ENCODE measurements at places on chromosomes 11 and 22.

DNA sequence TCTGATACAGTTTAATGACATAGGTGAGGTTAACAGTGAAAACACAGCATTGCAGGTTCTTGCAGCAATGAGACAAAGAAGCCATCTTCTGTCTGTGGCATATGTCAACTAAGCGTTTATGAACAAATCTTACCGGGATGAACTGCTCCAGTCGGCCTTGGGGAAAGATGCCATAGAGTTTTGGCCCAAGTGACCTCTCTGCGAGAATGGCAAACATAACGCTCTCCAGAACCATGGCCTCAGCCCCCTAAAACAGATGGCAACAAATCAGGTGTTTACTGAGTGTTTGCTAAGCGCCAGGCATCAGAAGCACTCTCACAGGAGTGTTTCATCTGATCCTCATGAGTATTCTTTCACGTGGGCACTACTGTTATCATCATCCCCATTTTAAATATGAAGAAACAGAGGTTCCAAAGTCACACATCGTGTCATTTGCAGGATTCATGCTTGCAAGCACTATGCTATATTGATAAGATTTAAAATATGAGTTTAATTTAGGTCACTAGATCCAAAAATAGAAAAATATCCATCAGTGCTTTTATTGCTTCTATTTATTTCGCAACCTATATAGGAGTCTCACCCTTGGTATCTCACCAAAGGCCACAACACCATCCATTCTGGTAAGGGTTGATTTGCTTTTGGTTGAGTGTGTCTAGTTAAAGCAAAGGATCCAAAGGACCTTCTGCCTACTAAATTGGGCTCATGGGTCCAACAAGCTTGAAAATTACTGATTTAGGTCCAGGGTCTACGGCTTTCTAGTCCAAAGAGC is 35.9 kb downstream of the TCIRG1 start:
- no peak overlapping the region for H3K27ac ChIP-seq
- no peaks in the 10 kb centered on the region for H3K27me3 ChIP-seq
- no peak for DNase-seq
- no peak overlapping the region for H3K4me3 ChIP-seq
- H3K4me1 ChIP-seq = peaks cover 24% of the 10 kb centered on the region
- no peaks in the 10 kb centered on the region for H3K36me3 ChIP-seq

DNA sequence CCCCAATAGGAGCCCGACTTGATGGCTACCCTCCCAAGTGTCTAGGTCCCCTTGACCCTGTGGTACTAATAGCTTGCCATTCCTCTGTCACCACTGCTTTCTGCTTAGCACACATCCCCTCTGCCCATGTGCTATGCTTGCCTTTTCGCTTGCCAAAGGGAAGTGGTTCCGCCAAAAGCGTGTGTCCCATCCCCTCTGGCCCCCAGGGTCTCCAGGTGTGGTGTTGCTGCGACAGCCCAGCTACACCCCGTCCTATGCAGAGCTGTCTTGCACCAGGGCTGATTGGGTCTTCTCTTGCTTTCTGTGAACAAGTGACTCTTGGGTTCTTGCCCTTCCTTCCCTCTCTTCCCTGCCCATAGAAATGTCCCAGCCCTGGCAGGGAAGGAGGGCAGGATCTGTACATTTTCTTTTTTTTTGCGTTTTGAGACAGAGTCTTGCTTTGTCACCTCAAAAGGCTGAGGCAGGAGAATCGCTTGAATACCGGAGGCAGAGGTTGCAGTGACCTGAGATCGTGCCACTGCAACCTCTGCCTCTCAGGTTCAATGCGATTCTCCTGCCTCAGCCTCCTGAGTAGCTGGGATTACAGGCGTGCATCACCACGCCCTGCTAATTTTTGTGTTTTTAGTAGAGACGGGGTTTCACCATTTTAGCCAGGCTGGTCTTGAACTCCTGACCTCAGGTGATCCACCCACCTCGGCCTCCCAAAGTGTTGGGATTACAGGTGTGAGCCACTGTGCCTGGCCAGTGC is 3.9 kb downstream of the TANGO2 start:
- H3K4me1 ChIP-seq = peaks cover 26% of the 10 kb centered on the region
- no peaks in the 10 kb centered on the region for H3K27me3 ChIP-seq
- no peak for DNase-seq
- H3K27ac ChIP-seq = no peak overlapping the region

- H3K4me3 ChIP-seq = no peak overlapping the region
- H3K4me1 ChIP-seq = no peaks in the 10 kb centered on the region
- DNase-seq = no peak
- no peaks in the 10 kb centered on the region for H3K27me3 ChIP-seq
- no peaks in the 10 kb centered on the region for H3K36me3 ChIP-seq
- H3K27ac ChIP-seq = no peak overlapping the region
Observed at GRCh38 chr11:8249482-8249881, 14.2 kb downstream of the LMO1 start.

- no peak overlapping the region for H3K4me3 ChIP-seq
- H3K4me1 ChIP-seq = no peaks in the 10 kb centered on the region
- no peaks in the 10 kb centered on the region for H3K27me3 ChIP-seq
- H3K27ac ChIP-seq = no peak overlapping the region
Observed at GRCh38 chr11:27028561-27028965, 12.1 kb upstream of the BBOX1 start.

- DNase-seq = no peak
- H3K4me3 ChIP-seq = no peak overlapping the region
- peaks cover 7% of the 10 kb centered on the region for H3K36me3 ChIP-seq
- no peak overlapping the region for H3K27ac ChIP-seq
- H3K27me3 ChIP-seq = no peaks in the 10 kb centered on the region
- no peaks in the 10 kb centered on the region for H3K4me1 ChIP-seq
Observed at GRCh38 chr22:49774499-49775151, 53.0 kb downstream of the BRD1 start.

GRCh38 chr11:132114185-132114584 is 743.8 kb downstream of the NTM start:
- H3K4me3 ChIP-seq = no peak overlapping the region
- no peaks in the 10 kb centered on the region for H3K27me3 ChIP-seq
- no peak overlapping the region for H3K27ac ChIP-seq
- no peaks in the 10 kb centered on the region for H3K36me3 ChIP-seq

- no peak overlapping the region for H3K27ac ChIP-seq
- no peaks in the 10 kb centered on the region for H3K27me3 ChIP-seq
- no peaks in the 10 kb centered on the region for H3K4me1 ChIP-seq
- no peaks in the 10 kb centered on the region for H3K36me3 ChIP-seq
- no peak for DNase-seq
Observed at GRCh38 chr11:5967708-5968107, 586 bp downstream of the OR56A5 start.

DNA sequence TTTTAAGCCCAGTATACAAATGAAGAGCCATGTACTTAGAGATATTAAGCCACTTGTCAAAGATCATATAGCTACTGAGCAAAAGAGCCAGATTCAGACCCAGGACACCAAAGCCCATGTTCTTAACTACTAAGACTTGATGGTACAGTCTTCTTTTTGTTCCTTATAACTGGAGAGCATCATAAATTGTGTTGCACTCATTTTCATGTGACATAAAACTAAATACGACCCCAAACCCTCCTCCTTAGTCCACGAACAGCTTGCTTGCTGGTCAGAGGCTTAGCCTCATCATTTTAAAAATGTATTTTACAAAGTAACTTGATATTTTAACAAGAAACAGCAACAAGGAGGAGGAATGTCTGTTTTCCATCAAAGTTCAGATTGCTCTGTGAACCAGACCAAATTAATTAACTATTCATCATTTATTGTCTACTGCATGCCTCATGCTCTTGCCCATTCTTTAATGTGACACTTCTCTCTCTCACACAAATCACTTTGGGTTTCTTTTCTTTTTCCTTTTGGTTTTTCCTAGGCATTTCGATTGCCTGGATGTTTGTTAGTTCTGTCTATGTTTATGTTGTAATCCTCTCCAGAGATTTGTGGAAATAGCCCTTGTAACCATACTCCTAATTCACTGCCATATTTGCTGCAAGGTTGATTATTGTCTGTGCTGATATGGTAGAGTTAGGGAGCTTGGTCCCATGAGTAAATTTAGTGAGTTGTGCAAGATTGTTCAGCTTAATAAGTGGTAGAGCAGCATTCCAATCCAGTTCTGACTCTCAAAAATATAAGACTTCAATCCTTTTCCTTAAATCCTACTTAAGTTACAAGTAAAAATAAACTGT is 8.4 kb upstream of the ARHGAP20 start:
- no peaks in the 10 kb centered on the region for H3K36me3 ChIP-seq
- no peaks in the 10 kb centered on the region for H3K4me1 ChIP-seq
- H3K4me3 ChIP-seq = no peak overlapping the region
- no peak overlapping the region for H3K27ac ChIP-seq
- DNase-seq = no peak

DNA sequence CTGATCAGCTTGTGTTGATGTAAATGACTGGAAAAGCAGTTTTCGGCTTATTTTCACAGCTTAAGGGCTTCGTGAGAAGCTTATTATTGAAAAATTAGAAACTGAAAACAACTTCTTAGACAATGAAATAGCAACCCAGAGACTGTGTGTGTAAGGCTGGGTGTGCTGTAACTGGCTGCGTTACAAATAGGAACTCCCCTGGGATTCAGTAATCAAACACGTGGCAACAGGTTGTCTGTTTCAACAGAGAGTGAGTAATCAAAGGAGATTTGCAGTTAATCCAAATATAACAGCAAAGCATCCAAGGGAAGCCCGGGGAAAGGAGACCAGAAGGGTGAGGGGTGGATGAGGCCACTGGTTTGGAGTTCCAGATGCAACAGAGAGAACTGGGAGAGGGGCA is 19.2 kb downstream of the NTM start:
- H3K27ac ChIP-seq = no peak overlapping the region
- H3K36me3 ChIP-seq = no peaks in the 10 kb centered on the region
- H3K27me3 ChIP-seq = no peaks in the 10 kb centered on the region
- peaks cover 7% of the 10 kb centered on the region for H3K4me1 ChIP-seq

DNA sequence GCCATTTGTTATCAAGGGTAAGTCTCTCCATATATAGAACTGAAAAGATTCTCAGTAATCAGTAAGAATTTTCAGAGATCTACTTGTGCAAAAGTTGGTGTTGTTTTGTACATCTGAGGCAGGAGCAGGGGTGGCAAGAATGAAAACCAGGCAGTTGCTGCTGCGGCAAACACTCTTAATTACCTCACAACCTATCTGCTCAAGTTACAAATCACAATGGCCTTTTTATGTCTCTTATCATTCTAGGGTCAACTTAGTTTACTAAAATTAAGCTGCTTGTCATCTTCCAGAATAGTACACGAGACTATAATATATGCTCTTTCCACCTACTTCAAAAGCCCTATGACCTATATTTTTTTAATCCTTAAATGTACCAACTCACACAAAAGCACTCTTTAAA is 14.3 kb upstream of the FSHB start:
- no peaks in the 10 kb centered on the region for H3K36me3 ChIP-seq
- H3K27me3 ChIP-seq = no peaks in the 10 kb centered on the region
- H3K4me3 ChIP-seq = no peak overlapping the region
- no peak for DNase-seq
